ENCODE measurements at places on chromosomes 6 and 20.

DNA sequence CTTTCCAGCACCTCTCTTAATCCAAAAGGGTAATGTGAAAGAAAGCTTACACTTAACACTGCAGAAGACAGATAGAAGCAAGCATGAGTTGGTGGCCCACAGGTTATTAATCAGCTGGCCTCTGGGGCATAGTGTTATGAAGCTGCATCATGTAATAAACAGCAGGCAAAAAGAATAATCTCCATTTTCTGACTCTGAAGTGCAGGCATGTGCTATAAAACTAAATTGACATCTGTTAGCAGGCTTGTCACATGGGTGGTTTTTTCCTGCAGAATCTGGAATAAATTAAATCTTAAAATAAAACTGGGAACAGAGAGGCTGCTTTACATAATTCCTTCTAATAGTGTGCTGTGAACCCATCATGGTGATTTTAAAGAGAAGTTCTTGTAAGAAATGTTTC is 73.3 kb downstream of the METTL24 start:
- DNase-seq = no peak

DNA sequence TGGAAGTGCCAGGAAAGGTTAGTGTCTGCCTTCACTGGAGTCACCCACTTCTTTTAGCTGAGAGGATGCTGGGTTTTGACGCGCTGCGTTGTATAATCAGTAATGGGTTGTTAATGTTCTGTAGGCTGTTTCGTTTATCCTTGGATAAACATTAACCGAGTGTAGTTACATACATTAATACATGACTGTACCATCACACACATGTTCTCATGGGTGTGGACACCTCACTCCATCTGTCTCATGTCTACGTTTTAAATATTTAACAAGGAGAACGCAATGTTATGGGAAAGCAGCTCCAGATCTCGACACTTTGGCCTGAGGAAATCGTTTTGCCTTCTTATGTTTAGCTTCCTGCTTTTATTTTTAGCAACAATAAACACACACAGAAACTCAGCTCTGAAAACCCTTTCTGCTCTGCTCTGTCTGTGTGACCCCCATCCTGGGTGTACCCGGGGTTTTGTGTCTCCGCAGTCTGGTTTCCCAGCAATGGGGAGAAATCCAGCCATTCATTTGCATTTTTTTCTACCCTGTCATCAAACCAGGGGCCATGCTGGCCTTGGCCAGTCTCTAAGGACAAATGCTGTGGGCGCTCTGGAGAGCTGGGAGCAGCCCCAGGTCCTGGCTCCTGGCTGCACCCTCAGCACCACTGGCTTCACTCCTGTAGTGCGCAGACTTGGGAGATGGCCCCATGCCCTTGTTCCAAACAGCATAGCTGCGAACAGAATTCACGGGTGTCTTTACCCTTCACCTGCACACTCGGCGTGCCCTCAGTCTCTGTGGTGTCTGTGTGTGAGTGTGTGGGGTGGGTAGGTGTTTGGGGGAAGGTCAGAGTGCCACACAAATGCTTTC is 110.8 kb downstream of the ERMARD start:
- DNase-seq = peak; percentile 1

DNA sequence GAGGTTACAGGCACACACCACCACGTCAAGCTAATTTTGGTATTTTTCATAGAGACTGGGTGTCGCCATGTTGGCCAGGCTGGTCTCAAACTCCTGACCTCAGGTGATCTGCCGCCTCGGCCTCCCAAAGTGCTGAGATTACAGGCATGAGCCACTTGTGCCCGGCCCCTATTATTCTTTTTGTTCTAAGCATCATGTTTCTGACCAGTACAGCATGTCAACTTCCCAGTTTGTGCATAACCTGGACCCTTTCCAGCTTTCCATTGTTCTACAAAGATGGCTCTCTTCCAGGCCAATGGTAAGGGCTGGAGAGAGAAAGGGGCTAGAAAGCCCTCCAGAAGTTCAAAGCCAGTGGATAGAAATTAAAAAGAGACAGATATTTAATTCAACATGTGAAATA is 91.3 kb upstream of the TNFAIP3 start:
- DNase-seq = peak; percentile 14

DNA sequence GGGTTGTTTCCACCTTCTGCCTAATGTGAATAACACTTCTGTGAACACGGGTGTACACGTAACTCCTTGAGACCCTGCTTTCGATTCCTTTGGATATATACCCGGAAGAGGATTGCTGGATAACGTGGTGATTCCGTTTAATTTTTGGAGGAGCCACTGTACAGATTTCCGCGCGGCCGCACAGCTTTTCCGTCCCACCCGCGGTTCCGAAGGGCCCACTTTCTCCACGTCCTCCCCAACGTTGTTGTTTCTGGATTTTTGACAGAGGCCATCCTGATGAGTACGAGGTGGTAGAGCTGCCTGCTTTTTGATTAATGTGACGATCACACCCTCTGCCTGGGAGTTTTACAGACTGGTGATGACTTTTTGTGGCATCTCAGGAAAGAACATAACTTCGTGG is 114.0 kb downstream of the MYLK4 start:
- no peak for DNase-seq

DNA sequence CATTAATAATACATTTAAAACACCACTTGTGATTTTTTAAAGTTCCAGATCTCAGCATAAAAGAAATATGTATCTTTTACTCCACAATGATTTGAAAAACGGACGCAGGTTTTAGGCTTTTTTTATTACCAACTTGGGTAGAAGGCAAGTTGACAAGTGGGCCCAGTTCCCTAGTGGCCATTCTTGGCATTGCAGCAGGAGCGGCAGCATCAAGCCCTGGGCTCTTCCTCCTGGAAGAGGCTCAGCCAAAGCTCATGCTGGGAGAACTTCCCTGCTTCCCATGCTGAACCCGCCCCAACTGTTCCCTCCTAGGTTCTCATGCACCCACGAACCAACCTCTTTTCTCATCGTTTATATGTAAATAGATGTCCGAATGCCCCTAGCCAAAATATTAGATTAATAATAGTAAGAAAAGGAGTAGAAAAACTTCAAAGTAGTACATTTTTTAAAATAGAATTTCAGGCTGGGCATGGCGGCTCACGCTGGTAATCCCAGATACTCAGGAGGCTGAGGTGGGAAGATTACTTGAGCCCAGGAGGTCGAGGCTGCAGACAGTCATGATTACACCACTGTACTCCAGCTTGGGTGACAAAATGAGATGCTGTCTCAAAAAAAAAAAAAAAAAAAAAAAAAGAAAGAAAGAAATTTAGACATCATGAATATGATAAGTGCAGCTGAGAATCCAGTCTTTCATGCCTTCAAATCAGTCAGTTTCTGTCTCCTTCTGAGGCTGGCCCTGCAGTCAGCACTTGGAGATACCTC is 18.2 kb upstream of the MYB start:
- DNase-seq = no peak

DNA sequence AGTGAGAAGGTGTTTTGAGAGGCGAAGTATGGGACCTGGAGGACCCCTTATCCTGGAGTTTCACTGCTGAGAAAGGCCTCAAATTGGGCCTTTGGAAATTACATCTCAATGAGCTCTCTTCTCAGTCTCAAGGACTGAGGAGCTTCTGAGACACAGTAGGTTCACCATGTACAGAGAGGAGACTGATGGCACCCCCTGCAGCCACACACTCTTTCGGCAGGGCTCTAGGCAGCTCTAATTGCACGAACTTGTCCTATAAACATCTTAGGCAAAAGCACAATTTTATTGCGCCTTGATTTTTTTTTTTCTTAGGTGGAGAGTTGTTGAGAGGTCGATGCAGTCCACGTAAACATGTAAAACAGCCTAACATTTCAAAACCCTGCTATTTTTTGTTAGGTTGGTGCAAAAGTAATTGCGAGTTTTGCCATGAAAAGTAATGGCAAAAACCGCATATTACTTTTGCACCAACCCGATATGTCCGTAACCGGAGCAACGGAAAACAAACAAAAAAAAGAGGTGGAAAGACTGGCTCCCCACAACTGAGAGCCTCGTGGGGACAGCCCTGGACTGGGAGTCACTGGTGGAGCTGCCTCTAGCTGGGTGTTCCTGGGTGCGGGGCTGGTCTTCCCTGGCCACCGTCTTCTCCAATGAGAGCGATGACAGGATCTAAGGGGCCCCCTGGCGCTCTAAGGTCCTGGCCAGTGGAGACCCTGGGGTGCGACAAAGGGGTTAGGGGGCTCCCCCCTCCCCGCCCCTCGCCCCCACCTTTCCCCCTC is 84.0 kb upstream of the EYA2 start:
- DNase-seq = no peak

DNA sequence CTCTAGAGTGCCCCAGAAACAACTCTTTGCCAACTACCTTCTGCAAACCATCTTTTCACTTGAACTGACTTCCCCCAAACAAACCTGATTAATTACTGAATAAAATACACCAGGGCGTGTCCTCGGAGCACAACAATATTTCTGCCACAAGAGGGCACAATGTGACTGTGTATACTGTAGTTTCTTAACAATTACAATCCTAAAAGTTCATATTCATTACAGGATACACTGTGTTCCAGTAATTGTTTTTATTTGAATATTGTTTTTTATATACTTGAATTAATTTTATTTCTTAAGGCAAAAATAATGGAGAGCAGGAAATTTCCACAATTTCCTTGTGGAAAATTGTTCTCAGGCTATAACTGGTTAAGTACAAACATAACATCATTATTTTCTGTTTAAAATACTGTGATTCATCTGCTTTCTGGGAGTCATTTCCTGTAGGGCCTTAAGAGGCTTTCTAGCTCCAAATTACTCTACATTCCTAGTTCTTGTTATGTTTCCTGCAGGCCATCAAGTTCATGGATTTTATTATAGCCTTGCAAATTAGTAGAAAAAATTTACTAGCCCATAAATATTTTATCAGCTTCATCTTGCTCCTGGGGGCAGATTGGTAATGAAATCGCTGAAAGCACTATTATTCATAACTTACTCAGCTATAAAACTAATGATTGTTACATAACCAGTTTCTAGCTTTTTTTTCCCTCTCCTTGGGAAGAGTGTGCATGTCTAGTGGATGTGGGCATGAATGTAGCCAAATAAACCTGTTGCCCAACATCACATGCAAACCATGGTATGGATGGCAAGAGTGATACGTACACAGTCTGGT is 51.9 kb upstream of the SLC22A16 start:
- DNase-seq = peak; percentile 88

DNA sequence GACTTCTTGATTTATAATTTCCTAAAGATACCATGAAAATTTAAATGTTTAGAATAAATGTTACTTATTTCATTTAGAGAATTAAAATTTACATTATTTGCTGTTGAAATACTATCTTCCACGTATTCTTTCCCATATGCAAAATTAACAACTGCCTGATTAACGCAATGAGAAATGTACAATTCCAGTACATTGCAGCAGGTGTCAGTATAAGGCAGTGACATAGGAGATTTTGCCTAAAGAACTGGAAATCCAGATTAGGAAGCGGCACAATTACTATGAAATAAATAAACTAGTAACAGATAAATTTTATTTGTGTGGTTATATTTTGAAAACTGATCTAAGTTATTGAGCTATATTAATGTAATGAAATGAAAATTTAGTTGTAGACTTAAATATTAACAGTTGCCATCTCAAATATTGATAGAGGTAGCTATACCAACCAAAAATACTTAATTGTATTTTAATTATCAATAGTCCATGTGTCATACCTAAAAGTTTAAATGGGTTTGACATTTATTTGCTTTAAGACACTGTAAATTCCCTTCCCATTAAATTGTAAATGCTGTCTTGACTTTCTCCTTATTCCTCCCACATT is 300.2 kb downstream of the UTRN start:
- peak; percentile 71 for DNase-seq

GRCh38 chr6:156977527-156978291 is 200.5 kb downstream of the ARID1B start:
- DNase-seq = peak; percentile 53

GRCh38 chr6:140202964-140203515 is 828.6 kb upstream of the CITED2 start:
- no peak for DNase-seq

All from fibroblast of lung (primary cell).